ENCODE measurements at places on chromosomes 5 and 9.

DNA sequence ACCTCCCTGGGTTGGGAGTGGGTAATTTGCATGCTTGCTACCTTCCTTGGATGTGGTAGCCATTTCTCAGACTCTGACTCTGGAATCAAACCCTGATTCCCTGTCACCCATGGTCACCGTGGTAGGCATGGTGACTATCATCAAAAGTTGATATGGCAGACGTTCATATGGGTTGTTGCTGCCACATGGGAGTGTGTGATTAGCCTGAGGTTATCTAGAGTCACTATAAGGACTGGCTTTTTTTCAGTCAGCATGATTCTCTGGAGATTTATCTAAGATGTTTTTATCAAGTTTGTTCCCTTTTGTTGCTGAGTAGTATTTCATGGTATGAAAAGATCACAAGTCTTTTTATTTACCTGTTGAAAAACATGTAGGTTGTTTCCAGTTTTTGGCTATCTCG lies 7.0 kb downstream of the RCL1 start:
- no peak for DNase-seq

- no peak for DNase-seq
Observed at GRCh38 chr5:56612353-56612752, 203.0 kb upstream of the MAP3K1 start.

DNA sequence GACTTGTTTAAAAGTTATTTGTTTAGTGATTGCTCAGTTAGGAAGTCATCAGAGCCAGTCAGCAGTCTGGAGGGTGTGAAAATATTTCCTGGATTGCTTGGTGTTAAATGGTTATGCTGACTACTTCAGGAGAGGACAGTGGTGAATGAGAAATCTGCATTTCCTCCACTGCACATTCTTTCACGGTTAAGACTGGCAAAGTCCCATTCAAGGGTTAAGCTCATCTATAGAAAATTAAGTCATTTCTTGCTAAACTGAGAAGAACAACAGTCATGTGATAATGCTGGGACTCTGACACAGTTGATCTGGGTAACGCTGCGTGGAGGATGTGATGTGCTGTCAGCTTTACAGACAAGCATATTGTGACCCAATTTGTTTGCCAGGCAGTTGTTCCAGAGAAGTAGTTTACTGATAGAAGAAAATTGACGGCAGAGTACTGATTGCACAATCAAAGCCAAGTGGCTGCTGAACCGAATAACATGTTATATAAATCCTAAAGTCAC lies 80.4 kb downstream of the GRAMD2B start:
- no peak for DNase-seq

DNA sequence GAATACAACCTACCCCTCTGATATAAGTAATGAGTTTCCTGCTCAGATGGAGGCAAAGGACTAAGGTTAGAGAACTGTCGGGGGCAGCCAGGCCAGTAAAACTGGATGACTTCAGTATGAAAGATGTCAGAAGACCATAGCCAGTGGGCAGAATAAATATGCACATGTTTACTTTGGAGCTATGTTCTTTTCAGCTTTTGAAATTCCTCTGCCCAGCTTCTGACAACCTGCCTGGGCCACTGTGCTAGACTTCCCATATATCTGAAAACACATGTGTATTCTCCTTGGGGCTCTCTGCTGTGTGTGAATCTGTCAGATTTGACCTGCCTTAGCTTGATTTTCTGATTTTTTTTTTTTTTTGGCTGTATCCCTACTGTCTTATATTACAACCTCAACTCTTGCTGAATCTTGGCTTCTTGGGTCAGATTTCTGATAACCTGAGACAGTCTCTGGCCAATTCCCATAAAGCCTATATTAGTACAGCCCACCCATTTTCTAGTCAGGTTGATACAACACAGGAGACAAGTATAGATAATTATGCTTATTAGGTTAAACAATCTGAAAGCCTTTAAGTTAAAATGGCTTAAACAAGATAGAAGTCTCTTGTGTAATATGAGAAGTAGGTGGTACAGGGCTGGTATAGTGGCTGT lies 76.6 kb upstream of the PRLR start:
- DNase-seq, result no peak

GRCh38 chr5:1231354-1231905 lies 6.2 kb downstream of the SLC6A18 start:
- no peak for DNase-seq

DNA sequence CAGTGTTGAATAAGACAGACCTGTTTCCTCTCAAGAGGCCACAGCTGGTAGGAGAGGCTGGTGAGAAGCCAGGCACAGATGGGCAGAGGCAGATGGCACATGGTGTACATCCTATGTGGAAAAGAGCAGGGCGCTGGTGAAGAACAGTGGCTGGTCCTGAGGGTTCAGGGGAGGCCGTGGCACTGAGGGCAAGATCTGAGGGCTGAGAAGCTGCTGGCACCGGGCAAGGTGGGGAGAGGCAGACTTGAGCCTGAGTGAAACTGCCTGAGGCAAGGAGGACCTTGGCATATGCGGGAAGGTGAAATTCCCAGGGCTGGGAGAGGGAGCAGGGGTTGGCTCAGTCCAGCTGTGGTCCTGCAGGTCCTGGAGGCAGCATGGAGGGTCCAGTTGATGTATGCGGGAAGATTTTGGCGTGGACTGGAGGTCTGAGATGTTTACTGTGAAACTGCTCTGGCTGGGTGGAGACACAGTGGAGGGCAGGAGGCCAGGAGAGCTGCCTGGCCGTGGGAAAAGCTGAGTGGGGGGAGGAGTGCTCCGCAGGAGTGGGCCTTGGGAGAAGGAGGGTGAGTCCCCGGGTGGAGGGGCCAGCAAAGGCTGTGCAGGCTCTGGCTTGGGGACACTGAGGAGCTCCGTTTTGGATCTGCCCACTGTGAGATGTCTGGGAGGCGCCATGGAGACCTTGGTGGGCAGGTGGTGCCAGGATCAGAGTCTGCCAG lies 2.6 kb downstream of the MAN1B1 start:
- no peak for DNase-seq

DNA sequence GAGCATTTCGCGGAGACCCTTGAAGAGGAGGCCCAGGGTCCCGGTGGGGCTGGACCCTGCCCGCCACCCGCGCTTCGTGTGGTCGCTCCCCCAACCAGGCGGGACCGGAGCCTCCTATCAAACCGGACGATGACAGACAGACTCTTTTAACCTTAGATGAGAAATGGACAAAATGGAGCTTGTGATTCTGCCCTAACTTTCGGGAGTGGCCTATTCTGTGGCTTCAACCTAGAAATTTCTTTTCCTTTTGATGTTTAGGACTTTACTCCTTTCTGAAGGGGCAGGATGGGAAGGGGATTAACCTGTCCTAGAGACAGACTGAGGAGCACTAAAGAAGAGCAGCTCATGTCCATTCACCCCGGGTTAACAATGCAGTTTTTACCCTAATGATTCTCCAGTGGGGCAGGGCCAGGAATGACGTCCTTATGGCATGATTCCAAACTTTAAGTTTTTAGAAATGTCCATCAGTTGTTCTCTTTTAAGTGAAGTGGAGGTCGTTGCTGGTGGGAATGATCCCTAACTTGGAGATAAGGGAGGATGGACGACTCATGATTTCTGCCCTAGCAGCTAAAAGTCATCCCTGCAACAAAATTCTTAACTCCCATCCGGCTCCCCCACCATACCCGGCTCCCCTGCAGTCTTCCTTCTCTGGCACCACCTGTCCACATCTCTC lies 1.0 kb downstream of the NIPSNAP3A start:
- no peak for DNase-seq

DNA sequence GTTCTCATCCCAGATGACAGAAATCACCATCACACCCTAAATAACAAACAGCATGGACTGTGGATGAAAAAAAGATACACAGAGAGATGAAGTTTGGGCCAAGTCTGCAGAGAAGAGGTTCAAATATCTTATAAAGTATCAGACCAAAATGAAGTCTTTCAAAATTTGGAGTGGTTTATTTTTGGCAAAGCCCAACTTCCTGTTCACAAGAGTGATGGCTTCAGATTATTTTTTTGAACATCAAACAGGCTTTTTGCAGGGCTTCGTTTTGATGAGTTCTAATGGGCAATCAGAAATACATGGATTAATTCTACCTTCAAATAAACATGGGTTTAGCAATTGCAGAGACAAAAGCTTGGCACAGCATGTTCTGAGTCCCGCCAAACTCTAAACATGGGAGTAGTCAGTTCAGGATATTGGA lies 378.2 kb upstream of the RPS23 start:
- DNase-seq, result no peak

GRCh38 chr5:106634375-106634774 lies 1036.4 kb downstream of the EFNA5 start:
- DNase-seq, result no peak

DNA sequence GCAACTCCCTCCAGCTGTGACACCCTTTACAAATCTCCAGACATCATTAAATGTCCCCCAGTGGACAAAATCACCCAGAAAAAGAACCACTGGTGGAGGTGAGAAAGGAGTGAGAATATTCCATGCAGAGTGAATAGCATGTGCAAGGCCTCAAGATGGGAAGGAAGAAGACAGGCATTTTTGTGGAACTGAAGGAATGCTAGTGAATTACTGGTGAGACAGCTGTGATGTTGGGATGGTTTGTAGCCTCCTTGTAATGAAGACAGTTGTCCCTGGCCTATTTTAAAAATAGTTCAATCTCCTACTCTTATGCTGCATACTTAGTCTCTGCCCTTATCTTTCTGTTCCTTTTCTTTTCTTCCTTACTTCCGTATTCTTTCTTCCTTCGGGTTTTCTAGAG lies 124.9 kb upstream of the RPS23 start:
- DNase-seq, result no peak

DNA sequence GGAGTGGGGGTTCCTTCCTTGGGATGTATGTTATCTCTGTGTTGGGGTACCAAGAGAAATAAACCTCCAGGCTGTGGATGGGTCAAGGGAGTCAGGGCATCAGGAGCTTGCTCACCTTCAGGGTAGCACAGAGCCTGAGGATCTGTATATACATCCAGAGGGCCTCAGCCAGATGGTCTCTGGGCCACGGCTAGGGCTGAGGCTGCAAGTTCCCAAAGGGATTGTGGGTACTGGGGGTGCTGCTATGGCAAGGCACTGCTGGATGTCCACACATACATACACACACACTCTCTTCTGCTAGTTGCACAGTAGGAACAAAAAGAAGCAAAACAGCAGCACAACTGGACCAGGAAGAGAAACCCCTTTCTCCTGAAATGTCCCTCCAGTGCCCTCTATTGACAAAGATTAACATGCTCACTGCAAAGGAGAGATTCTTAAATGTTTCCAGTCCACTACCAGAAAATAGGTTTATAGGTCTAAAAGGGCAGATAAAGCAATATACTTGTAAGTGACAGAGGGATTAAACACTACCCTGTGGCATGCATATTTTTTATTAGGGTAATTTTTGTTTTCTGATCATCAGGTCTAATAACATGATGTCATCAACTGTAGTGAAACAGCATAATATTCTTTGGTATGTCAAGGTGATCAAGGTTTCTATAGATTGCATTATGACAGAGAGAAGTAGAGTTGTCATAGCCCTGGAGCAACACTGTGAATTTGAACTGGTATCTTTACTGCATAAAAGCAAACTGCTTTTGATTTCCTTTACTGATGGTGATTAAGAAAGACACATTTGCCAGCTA lies 56.3 kb upstream of the KCNN2 start:
- no peak for DNase-seq

GRCh38 chr9:13070612-13071595 lies 208.6 kb downstream of the MPDZ start:
- DNase-seq, result no peak

DNA sequence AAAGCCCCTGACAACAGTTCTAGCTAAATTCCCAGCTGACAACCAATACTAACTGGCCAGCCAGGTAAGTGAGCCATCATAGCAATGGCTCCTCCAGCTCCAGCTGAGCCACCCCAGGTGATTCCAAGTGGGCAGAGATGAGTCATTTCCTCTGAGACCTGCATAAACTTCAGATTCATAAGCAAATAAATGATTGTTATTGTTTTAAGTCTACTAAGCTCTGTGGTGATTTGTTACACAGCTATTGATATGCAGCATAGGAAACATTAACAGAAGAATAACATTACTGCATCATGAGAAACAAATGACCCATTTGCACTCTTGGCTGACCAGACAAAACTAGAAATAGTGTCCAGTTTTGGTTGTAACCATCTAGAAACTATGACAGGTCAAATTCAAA lies 60.3 kb downstream of the TTC39B start:
- DNase-seq, result no peak

DNA sequence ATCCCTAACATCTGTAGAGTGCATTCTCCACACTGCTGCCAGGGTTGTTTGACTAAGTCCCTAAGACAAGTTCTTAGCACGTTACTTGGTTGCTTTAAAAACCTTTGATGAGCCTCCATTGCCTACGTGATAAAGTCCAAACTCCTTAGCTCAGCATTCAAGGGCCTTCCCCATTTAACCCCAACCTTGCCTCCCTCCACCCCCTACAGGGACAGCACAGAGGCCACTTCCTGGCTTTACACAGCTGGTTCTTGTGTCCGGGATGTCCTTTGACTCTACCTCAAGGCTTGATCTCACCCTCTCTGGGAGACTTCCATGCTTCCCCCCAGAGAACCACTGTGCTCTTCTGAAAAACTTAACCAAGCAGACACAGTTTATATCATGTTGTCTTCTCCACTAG lies 29.4 kb downstream of the FAM240B start:
- DNase-seq, result no peak

GRCh38 chr9:3768712-3769457 lies 243.1 kb upstream of the RFX3 start:
- no peak for DNase-seq

- DNase-seq, result peak; percentile 71
Observed at GRCh38 chr5:91311697-91312501, 71.2 kb downstream of the ARRDC3 start.

GRCh38 chr5:168992687-168993086 lies 308.3 kb downstream of the SLIT3 start:
- no peak for DNase-seq

- DNase-seq, result no peak
Observed at GRCh38 chr9:83274787-83275186, 211.8 kb upstream of the RASEF start.

DNA sequence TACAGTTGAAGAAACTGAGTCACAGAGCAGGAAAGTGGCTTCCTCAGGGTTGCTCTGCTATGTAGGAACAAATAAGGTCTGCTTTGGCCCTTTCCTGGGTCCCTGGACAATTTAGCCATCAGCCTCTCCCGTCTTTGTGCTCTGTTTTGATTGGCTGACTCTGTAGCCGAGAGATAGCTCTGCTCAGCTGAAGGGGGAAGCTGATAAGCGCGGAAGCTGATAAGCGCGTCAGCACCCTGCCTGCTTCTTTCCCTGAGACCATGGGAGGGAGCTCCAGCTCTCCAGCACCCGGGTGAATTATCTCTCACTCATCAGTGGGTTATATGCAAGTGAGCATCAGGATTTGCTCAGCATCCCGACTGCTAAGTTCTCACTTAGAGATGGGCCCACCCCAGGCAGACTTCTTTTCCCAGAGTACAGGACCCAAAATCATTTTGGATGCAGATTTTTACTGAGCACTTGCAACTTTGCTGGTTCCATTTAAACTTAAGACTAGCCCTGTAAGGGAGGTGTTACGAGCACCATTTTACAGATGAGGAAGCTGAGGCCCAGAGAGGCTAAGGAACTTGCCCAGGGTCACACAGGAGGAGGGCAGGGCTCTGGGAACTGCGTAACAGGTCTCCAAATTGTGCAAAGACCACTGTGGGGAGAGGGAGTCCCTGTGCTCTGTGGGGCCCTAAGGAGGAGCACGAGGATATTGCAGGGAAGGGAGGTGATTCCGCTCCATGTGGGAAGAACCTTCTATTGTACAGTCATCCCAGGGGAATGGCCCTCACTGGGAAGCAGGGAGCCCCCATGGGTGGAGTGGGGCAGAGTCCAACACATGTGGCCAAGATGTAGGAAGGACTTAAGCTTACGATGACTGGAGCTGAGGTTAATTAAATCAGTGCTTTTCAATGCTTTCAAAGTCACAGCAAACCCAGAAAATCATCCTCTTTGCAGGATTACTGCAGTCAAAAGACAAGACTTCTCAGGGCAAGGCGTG lies 83.7 kb upstream of the ORM1 start:
- DNase-seq, result no peak
